ENCODE measurements at places on chromosomes 7 and 10.

- DNase-seq: no peak
These were observed 46.4 kb upstream of the TARP start for GRCh38 chr7:38319873-38320272.

GRCh38 chr10:119301397-119301796 lies 94.0 kb downstream of the GRK5 start:
- no peak for DNase-seq

GRCh38 chr10:67657775-67658174 lies 38.2 kb downstream of the CTNNA3 start:
- no peak for DNase-seq

DNA sequence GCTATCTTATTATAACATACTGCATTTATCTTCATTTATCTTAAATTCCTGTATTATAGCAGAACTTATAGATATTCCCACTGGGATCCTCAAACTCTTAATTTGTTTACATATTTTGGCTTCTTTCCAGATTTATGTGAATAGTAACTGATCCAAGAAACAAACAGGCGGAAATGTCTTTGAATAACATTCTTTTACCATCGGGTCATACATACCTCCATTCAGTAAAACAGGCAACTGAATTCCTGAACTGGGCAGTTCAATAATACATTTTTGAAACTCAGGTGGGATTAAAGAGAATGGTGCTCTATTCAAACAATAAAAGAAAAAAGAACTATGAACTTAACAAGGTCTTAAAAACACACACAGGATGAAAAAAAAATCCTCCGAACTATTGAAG lies 337.4 kb downstream of the CRPPA start:
- no peak for DNase-seq

DNA sequence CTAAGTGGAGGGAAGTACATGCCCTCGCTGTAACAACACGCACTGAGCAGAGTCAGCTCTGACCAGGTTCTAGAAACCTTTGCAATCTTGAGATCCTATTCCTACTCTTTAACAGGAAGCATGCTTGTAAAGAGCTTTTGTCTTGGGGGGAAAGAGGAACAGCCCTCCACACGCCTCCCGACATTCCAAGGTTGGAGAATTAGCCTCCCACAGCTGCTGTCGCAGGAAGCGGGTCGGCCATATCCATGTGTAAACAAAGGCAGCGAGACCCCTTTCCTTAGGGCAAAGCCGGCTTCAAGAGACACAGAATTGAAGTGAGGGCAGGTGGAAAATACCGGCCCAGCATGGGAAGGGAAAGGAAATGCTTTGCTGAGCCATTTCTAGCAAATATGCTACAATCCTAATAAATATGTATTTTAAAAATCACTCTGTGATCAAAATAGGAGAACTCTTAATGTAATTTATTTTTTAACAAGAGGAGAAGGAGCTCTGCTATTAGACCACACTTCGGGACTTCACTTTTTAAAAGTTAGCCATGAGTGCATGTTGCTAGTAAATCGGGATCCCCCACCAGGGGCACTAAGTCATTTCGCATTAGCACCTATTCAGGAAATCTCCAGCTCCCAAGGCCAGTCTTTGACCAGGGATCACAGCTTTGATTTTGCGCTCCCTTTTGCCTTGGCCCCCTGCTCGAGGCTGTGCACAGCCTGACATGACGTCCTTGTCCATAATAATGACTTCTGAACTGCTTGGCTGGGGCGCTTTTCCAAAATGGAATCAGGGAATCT lies 55.9 kb downstream of the FAM204A start:
- DNase-seq: no peak

DNA sequence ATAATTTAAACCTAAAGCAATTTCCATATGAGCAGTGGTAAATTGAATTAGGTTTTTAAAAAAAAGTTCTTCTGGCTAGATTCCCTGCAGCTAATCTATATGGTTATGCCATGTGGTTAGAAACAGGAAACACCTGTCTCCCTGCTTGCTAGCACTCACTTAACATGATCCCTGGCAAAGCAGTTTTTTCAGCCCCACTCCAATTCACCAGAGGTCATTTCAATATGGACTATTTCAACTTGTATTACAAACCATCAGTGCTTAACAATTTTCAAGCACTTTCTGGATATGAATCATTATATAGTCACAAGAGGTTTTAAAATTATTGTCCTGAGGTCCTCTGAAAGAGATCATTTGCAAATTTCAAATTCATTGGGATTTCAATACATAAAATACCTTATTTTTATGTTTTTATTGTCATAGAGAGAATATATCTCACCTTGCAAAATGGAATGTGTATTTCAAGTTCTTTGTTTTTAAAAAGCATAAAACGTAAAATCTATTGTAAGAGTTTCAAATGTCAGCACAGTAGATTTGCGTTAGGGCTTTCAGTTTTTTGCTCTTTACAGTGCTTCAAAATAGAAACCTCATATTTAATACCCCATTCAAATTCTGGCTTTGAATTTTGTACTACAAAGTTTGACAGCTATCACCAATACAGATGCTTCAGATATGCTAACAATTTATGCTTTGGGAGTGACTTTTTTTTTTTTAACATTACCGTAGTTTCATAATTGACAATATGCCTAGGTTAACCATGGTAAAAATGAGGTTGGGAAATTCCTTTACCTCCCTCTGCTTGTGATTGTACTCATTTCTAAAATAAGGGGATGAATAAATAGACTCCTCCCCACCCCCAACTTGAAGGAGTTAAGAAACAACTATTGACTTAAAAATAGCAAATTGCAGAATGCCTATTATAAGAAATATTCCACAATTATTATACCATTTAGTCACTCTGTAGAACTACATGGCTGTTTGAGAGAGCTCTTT lies 117.5 kb upstream of the HGF start:
- no peak for DNase-seq

DNA sequence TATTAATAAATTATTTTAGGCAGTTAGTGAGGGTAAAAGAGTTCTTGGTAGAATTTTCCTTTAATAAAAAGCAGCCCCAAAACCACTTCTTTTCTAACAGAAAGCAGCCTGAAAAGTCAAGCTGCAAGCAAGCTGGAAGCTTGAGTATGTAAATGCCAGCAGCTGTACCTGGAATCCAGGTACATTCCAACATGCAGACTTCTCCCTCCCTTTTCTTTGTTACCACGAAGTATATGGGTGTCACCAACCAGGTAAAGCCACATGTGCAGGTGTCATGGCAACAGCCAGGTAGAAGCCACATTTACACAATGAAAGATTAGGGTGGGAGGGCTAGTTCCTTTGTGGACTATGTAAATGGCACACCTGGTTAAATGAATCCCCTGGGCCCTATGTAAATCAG lies 114.6 kb downstream of the EPC1 start:
- DNase-seq: no peak

GRCh38 chr10:68517188-68517587 lies 10.1 kb downstream of the SLC25A16 start:
- no peak for DNase-seq

GRCh38 chr7:115462301-115463015 lies 540.6 kb downstream of the MDFIC start:
- no peak for DNase-seq

DNA sequence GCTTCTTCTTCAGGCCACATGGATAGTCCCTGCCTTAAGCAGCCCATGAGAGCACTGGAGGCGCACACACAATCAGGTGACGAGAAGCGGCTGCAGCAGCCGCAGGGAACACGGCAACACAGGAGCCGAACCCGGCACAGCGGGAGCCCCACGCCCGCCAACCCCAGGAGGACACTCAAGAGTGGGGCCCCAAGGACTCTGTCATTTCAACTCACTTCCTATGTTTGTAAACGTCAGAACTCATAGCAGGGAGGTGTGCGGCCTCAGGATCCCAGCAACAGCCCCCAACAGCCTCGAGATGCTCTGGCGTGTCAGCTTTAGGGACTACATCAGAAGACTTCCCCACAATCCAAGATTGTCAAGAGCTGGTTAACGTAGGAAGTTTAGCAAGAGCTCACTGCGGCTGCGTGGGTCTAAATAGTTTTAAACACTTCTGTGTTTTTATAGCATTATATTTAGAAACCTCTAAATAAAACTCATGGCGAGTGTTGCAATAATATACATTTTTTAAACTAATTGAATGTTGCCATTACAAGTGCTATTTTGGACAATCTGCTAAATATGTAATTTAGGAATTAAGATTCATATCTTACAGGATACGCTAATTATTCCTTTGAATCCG lies 123.4 kb downstream of the MAD1L1 start:
- DNase-seq: no peak

GRCh38 chr10:96205580-96205979 lies 65.8 kb downstream of the BLNK start:
- no peak for DNase-seq

DNA sequence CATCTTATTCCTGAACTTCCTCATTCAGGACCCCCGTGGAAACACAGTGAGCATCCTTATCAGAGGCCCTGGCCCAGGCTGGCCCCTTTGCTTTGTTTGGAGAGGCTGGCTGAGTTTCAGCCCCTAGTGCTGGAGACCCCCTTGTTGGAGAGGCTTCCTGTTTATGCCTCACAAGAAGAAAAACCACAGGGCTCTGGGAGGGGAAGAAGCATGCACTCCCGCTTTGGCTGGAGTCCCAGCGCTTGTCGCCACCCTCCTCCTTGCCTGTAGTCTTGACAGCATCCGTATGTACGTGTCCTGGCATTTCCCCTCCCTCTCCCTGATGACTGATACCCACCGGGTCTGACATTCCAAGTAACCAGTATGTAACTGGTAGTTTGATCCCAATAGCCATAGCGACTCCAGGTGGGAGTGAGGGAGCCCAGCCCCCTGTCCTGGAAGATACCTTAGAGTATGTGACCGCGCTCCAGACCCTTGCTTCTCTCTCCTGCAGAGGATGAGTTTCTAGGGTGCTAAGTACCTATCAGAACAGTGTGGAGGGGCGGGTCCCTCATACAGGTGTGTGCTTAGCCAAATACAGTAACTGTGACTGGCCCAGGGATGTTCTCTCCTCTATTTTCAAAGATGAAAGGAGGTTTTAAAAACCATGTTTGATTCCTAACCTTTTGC lies 6.9 kb upstream of the ATP6V0E2 start:
- no peak for DNase-seq

DNA sequence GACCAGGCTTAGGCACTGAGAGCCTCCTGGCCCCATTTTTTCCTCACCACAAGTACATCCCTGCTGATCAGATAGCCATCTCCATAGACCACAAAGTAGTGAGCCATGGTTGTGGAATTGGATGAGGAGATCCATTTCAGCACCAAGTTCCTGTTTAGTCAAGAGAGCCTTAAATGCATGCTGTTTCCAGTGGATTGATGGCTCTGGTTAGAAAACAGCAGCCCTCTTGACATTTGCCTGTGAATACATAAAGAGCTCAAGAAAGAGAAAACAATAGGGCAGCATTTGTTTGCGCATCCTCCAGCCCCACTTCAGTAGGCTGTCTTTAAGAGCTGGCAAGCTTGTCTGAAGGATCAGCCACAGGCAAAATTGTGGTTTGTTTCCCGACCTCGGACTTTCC lies 251.2 kb downstream of the POU6F2 start:
- DNase-seq: no peak

GRCh38 chr7:39187130-39187529 lies 209.4 kb downstream of the POU6F2 start:
- DNase-seq: no peak

DNA sequence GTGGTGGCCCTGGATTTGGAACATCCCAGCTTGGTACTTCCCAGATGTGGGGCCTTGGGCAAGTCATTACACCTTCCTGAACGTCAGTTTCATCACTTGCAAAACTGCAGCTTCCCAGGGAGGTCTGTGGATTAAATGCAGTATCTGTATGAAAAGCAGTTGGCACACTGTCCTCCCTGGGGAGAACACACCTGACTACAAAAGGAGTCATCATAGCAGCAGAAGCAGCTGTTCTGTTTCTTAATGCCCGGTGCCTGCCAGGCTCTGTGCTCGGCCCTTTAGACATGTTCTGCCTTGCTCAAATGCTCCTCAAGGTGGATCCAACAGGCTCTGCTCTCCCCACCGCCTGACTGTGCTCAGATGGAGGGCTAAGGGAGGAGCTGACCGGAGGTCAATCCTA lies 31.0 kb downstream of the CDCA7L start:
- DNase-seq: no peak

Data from hindlimb muscle (tissue), 1 donor.